ENCODE measurements at places on chromosomes 5 and 9.

- DNase-seq: no peak
Measured at GRCh38 chr5:68239487-68239886, 23.9 kb downstream of the PIK3R1 start.

DNA sequence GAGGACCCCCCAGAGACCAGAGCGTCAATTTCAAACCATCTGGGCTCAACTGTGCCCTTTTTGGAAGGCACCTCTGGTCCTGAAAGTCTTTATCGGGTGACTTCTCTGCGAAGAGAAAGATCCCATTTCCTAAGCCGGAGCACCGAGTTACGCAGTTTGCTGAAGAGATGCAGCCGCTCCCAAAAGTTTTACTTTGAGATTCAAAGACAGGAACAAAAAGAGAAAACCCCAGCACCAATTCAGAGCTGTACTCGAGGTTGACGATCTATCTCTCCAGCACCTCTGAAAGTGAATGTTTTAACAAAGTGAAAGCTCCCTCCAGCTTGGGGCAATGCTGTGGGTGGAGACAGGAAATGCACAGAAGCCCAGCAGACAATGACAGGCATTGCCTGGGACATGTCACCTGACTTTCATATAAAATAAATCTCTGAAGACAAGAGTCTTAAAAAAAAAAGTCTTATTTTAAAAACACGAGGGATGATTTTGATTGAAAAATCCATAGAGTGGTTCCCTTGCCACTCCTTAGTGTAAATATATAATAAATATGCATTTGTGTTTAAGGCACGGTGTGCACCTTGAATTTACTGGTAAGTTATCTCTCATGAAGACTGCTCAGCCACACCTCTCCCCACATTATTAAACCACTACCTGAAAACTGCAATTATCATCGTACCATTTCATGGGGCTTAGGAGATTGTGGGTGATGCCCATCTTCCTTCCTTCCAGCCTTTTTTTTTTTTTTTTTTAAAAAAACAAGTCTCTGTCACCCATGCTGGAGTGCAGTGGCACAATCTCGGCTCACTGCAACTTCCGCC is 79.9 kb downstream of the FNBP1 start:
- DNase-seq: no peak

DNA sequence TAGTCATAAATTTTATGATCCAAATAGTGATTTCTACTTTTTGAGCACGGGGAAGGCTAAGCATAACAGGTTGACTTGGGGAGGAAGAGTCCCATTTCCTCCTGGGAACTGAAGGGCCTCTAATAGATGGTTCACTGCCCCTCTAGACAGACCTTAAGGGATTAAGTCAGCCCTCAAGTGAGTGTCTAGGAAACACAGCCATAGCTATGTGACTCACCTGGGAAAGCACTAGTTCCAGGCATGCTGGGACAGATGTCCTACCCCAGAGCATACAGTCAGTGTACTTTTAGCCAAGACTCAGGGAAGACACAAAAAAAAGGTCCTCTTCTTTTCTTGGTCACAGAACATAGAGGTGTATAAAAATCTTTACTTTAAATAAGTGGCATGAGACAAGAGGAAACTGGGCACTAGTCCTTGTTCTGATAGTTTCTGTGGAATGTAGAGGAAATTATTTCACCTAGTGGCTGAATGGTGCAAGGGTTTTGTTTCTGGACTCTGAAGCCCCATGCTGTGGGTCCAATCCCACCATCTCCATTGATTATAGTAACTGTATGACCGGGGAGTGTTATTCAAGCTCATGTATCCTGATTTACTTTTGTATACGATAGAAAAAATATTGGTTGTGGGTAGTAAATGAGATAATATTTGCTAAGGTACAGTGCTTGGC is 86.0 kb downstream of the NREP start:
- DNase-seq: no peak

GRCh38 chr5:54580997-54581811 is 63.6 kb downstream of the SNX18 start:
- DNase-seq: no peak

GRCh38 chr9:111399772-111400563 is 69.9 kb upstream of the OR2K2 start:
- no peak for DNase-seq

GRCh38 chr5:1282131-1282992 is 12.5 kb downstream of the TERT start:
- DNase-seq: no peak

DNA sequence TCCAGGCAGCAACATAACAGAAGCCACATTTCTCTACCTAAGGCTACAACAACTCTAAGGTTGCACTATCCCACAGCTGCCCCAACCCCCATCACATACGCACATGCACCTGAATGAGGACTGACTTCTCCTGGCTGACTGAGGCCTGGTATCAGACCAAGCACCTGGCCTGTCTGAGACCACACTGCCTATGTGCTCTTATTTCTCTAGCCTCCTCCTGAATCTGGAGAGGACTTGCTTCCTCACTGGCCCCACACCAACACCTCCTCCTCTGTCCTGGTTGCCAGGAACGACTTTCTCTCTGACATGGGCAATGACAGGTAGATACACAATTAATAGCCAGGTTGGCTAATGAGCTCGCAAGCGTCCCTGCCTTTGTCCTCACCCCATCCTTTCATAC is 14.9 kb upstream of the VDAC1 start:
- DNase-seq: no peak

DNA sequence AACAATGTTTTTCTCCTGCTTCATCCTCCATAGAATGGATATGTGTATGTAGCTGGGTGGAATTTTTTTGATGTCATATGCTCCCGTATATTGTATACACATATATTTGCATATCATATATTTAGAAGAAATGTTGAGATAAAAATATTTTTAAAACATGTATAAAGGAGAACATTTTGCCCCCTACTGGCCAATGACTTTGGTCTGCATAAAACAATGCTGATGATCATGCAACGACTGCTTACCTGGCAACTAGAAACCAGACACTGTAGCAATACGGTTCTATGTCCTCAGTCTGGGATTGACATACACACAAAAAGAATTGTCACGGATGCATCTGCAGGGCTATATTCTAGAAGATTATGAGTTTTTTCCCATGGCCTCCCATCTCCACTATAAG is 503.6 kb downstream of the ELAVL2 start:
- DNase-seq: peak; percentile 8

DNA sequence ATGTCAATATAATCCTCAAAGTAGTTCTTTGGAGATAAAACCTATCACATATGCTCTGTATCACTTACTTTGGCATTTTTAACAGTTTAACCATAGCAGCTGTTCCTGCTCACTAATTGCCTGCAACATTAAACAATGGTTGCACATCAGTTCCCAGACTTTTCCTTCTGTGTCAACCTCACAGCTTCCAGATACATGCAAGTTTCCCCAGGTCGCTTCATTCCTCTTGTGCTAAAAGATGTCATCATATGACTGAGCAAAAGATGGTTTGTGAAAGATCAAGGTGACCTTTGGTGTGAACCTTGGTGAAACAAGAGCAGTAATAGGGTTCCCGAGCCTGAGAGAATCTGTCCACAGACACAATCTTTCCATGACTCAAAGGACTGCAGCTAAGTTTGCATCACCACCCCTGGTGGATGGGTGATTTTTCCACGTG is 500.4 kb upstream of the PAPPA start:
- DNase-seq: peak; percentile 81

DNA sequence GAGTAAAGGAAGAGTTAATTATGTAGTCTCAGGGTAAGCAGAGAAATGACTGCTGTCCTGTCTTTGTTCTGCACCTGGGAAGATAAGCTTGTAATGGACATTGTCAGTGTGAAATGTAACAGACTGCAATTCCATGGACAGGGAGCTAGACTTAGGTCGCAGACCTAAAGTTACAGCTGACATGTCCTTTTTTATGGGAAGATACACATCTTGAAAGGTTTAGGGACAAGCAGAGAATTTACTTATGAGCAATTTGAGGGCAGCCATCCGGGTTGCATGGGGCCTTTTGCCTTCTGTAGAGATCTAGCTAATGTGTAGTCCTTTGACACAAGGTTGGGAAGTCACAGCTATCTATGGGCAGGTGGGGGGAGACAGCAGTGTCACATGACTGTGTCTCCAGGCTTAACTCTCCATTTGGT is 85.7 kb downstream of the SERINC5 start:
- no peak for DNase-seq

DNA sequence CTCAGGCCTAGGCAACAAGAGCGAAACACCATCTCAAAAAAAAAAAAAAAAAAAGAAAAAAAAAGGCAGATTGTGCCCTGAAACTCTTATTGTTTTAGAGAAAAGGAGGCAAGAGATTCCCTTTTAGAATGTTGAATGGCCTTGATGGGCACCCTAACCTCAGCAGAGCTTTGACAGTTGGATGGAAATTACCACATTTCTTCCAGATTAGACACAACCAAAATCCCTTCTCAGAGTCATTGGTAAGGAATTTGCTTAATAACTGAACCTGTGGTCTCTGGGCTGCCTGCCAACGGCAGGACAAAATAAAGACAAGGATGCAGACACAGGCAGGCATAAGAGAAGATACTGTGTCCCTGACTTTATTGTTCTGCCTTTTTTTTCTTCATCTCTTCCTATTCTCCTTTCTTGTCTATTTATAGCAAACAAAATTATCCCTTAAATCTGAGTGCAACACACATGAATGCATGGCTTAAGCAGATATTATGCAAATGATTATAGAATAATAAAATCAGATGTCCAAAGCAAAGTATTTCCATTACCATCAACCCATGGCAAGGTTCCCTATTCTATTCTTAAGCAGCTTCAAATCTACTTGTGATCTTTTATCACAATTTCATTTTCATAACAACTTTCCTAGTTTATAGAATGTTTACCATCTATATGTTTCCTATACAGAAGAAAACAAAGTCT is 37.3 kb upstream of the TRIO start:
- peak; percentile 58 for DNase-seq

DNA sequence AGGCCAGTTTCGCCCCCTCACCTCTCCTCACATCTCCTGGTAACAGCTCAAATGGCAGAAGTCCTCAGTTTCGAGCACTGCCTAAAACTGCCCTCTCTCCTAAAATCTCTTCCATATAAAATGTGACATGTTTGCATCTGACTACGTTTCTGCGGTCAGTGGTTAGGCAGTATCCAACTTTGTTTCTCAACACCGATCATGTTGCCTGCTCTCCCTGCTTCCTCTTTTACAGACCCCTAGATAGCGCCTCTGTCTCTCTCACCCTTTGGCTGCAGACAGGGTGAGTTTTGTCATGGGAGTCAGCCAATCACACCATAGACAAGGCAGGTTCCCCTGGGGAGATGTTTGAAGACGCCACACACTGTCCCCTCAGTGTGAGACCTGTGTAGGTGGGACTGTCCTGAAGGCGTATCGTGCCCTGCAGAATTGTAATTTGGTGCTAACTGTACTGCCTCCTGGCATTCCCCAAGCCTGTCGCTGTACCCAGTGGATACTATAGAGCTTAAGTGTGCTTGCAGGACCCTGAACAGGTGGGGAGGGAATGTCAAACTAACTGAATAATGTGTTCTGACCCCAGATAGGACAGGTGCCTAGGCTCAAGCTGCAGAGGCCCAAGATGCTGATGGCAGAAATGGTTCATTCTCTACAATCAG is 1.1 kb downstream of the HEXB start:
- DNase-seq: no peak

DNA sequence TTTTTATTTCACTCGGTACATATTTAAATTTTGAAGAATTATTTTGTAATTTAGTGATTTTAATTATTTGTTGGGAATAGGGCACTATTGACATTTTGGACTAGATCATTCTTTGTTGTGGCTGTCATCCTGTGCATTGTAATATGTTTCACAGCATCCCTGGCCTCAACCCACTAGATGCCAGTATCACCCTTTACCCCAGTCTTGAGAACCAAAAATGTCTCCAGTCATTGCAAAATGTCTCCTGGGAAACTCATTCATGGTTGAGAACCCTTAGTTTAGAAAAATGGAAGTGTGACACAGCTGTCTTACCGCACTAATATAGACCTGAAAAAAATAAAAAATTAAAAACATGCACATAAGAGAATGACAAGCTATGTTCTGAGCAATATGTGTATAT is 88.4 kb upstream of the CCDC152 start:
- no peak for DNase-seq

DNA sequence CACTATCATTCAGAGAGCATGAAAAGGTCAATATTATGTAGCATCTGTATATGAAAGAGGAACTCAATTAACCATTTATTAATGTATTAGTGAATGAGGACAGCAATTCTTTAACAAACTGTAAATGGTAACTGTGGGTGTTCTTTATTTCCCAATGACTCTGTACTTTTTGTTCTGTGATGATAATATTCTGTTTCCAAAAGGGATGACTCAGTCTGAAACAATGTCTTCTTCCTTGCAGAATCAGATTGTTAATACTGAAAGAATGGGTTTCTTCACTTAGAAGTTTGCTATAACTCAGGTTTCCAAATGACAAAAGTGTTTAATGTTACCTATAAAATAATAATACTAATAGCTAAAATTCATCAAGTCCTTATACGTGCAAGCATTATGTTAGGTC is 1518.7 kb upstream of the WWC1 start:
- no peak for DNase-seq

GRCh38 chr5:5270958-5271785 is 131.0 kb downstream of the ADAMTS16 start:
- peak; percentile 74 for DNase-seq

DNA sequence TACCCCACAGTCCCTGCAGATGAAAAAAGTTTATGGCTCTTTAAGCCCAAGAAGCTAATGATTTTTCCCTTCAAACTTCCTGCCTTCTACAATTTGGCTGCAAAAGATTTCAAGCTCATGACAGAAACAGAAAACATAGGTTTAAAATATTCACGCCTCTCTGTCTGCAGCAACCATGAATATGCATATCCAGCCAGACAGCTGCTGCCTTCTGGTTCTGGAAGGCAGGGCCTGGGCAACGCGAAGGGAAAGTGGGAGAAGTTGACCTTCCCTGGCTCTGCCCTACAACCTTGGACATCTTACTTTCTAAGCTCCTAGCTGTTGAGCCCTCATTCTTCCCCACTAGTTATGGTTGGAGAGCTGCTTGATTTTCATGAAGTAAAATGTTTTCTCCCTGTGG is 64.8 kb upstream of the CLINT1 start:
- DNase-seq: no peak

GRCh38 chr5:14269395-14269794 is 126.3 kb downstream of the TRIO start:
- no peak for DNase-seq

GRCh38 chr5:69152731-69153130 is 14.2 kb upstream of the CCNB1 start:
- DNase-seq: no peak

- DNase-seq: no peak
Measured at GRCh38 chr9:128370367-128370751, 815 bp upstream of the URM1 start.
